HEK293T (cell line): ENCODE measurements at places on chromosomes 1 and 21.

DNA sequence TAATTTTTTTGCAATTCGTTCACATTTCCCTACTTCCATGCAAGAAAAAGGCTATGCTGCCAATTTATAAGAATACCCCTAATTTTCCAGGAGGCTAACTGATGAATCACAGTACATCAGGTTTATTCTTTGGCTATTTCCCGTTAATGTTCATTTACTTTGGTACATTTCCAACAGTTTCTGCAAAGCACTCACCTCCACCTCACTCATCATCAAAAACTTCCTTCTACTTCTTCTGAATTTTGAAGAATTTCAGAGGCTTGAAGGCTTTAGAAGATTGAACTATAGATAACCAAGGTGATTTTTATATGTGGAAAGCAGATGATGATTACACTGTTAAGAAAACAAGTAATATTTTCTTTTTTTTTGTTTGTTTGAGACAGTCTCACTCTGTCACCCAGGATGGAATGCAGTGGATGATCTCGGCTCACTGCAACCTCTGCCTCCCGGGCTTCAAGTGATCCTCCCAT lies 60.5 kb upstream of the HP1BP3 start:
- DNase-seq, result no peak

- no peak for DNase-seq
These were observed 25.6 kb downstream of the AK2 start for GRCh38 chr1:33010932-33011731.

DNA sequence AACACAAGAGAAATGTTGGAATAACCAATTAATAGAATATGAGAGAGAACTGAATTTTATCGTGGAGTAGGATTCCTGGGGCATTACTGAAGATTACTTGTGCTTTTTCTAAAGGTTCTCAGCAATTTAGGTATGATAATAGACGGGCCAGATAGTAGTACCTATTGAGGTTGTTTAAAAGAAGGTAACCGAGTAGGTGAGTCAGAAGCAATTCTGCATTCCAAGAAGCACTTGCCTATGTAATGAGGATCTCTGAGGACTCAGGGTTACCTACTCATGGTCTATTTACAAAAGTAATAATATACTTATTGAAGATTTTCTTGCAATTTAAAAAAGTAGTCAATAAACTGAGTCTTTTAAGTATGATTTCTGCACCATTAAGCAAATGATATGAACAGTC lies 1469.8 kb downstream of the BRINP3 start:
- no peak for DNase-seq

DNA sequence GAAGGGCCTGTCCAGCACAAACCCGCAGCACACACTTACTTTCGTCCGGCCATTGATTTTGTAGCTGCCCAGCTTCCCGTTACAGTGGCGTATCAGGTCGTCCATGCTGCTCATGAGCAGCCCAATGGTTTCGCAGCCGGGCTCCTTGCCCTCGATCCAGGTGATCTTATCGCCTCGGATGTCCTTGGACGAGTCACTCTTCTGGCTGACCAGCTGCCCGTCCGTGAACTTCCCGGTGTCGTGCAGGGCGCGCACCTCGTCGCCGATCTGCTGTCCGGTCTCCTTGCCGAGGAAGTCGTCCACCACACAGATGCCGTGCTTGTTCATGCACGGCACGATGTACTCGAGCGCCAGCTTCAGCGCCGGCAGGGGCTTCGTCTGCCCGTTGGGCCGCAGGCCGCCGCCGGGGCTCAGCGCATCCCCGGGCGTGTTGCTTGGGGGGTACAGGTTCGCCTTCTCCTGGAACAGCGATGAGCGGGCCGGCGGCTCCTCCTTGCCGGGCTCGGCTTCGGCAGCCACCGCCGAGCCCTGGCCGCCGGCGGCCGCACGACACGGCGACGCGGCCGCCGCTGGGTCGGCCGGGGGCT lies 1.0 kb downstream of the EGLN1 start:
- peak; percentile 37 for DNase-seq

DNA sequence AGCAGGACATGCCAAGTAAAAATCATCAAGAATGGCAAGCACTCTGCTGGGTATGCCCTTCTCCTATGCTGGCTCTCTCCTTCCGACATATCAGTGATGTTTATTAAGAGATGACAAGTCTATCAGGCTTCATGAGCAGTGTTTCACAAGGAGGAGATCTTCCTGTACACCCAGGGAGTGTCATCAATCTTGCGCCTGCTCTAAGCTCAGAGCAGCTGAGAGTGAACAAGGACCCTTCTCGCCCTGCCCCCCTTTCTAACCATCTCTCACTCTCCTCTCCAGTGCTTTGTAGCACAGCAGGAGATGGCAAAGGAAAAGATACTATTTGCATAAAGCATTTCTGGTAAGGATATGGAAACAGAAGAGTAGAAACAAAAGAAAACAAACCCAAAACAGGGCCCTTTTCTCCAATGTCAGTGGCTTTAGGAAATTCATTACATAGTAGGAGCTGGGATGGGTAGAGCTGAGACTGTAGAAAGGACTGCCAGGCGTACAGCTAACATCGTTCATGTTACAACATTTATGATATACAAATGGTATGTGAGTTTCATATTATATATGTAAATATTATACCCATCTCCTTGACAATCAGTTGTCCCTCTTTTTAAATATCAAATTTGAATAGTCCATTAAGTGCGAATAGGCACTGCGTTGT lies 201.7 kb downstream of the NUF2 start:
- no peak for DNase-seq

DNA sequence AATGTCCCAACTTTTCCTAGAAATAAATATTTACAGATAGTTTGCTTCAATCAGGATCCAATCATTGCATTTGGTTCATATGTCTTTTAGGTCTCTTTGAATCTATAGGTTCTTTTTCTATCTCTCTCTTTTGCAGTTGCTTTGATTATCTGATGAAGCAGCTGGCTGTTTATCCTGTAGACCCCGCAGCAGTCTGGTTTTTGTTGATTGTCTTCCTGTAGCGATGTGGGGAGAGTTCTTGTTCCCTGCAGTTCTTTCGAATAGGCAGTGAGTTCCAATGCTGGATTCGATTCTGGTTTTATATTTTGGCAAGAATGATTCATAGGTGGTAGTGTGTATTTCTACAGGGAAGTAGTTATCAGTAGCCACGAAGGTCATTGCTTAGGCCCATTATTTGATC lies 7.4 kb upstream of the MIXL1 start:
- no peak for DNase-seq

DNA sequence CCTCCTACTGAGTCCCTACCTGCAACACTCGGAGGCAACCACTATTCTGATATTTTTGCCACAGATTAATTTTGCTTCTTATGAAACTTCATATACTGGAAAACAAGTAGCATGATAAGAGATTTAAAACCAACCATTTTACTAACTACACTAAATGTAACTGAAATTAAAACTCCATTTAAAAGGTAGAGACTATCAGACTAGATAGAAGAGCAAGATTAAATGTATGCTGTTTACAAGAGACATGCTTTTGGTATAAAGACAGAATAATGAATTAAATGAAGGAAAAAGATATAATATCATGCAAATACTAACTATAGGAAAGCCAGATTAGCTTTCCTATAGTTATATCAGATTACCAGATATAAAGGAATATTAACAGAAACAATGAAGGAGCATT lies 175.9 kb downstream of the DYRK1A start:
- DNase-seq, result no peak

GRCh38 chr1:33055210-33056008 lies 18.7 kb upstream of the AK2 start:
- DNase-seq, result peak; percentile 89

DNA sequence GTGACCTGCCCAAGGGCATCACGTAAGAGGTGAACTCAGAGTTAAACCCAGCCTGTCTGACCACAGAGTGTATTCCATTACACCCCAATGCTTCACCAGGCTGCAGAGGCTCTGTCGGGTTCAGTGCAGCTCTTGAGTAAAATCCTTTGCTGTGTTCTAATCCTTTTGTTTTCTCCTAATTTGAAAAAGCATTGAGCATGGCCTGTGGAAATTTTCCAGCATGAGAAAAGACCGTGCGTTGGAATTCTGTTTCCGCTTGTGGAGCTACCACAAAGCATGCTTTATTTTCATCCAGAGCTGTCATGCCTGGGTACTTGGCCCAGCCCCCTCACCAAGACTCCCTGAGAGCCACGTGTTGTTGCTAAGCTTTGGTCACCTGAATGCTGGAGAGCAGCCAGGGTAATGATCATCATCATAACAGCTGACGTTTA lies 317.6 kb downstream of the PRDM2 start:
- no peak for DNase-seq

GRCh38 chr1:25257196-25257595 lies 9.9 kb upstream of the RSRP1 start:
- DNase-seq, result no peak

- no peak for DNase-seq
These were observed 23.3 kb upstream of the OTUD3 start for GRCh38 chr1:19858893-19859292.

DNA sequence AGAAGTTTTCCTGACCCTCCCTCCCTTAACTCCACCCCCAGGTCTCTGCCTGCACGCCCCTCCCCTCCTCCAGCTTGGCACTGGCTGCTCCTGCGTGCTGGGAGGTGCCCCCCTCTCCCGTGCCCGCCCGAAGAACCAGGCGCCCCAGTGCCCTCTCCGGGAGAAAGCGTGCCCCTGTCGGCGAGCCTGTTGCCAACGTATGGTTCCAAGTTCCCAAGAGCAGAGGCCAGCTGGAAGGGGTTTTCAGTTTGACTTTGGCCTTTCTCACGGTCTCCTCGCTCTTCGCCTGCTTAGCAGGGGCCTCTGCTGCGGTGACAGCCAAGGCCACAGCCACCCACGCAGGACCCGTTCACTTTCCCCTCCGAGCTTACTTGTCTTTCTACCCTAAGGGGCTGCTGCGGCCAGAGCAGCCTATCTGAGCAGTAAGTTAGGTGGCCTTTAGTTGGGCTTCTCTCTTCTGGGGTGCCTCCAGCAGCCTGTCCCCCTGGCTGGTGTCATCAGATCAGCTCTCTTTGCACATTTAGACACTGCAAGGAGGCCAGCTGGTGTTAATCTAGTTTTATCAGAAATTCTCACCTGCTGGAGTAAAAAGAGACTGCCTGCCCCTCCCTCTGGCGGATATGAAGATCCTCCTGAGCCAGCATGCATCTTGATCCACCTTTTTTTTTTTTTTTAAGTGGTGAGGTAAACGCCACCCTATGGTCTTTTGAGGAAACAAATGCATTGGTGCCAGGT lies 1.5 kb downstream of the STUM start:
- DNase-seq, result no peak

DNA sequence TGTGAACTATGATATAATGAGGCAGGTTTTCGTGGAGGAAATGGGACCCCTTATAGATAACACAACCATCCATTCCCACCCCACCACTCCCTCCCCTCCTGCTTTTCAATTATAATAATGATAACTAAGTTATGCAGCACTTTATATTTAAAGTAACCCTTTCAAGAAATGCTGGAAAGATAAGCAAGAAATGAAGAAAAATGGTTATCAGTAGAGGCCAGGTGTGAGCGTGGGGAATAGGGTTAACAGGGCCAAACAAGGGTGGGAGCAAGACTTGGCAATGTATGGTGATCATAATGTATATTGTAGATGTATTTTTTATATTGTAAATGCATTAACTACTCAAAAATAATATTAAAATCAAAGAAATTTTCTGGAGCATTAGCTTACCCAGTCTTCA lies 133.4 kb downstream of the PBX1 start:
- DNase-seq, result no peak

GRCh38 chr21:45055861-45056260 lies 18.5 kb upstream of the ADARB1 start:
- DNase-seq, result no peak

DNA sequence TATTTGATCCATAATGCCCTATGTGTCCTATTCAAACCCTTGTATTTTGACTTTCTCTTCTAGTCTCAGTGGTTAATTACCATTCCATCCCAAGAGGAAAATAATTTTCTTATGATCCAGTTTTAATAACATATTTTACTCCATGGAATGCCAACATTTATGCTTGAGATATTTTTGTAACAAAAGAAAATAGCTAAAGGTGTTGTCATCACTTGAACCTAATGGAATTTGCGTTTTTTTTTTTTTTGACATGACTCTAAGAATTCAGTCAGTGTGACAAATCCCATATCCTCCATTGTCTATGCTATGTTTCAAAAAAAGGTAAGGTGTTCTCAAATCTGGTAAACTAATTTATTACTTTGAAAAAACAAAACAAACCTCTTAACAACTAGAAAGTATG lies 324.1 kb upstream of the ADAMTS5 start:
- DNase-seq, result no peak

DNA sequence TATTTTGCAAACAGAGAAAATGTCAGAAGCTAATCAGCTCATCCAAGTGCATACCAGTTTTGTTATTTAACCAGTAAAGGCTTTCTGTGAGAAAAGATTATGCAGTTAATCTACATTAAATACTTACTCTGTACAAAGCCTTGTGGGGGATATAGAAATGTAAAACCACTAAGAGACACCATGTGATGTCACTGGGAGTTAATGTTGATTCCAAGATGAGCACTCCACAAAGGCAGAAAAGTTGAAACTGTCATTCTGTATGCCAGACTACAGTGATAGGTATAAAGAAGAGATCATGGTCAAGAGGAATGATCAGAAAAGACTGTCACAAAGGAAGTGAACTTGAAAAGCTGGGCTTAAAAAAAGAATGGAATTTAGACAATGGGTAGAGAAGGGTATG lies 100.3 kb upstream of the SGIP1 start:
- DNase-seq, result no peak

DNA sequence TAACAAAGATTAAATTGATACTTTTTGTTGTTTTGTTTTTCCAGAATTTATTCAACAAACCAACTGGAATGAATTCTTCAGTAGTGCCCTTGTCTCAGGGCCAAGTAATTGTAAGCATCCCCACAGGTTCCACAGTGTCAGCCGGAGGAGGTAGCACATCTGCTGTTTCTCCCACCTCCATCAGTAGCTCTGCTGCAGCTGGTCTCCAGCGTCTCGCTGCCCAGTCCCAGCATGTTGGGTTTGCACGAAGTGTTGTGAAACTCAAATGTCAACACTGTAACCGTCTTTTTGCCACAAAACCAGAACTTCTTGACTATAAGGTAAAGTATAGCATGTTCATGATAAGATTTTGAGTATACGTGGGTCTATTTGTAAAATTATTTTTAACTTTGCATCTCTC lies 118.5 kb downstream of the ZMYM4 start:
- DNase-seq, result no peak

- DNase-seq, result no peak
These were observed 9.8 kb upstream of the CAPZB start for GRCh38 chr1:19495000-19495656.
